HAP-1 (cell line): ENCODE measurements at places on chromosomes 7 and 10.

DNA sequence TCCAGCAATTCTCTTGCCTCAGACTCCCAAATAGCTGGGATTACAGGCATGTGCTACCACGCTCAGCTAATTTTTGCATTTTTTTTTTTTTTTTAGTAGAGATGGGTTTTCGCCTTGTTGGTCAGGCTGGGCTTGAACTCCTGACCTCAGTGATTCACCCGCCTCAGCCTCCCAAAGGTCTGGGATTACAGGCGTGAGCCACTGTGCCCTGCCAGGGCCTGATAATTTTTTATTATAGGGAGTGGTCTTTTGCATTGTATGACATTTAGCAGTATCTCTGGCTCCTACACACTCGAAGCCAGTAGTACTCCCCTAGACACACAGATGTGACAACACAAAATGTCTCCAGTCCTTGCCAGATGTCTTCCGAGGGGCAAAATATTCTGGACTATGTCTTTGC is 124.0 kb downstream of the DKK1 start:
- DNase-seq: no peak

DNA sequence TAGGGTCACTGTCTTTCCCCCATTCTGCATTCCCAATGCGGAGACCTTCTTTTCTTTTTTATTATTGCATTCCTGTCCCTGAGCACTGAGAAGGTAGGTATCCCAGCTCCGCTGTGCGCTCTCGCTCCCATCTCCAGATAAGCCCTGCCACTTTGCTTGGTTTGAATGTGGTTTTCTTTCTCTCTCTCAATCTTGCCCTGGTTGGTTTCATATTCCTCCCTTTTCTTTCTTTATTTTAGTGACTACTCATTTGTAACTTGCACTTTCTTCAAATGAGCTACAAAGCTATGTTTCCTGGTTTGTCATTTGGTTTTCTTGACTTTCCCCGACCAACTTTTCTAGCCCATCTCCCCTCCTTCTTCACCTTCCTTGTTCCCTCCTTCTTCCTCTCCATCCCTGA is 29.0 kb upstream of the HSPB1 start:
- no peak for DNase-seq

GRCh38 chr10:49217645-49218044 is 29.5 kb upstream of the TMEM273 start:
- DNase-seq: no peak

GRCh38 chr10:78770167-78771090 is 298.3 kb upstream of the ZMIZ1 start:
- no peak for DNase-seq

GRCh38 chr10:96960872-96961271 is 128.8 kb downstream of the LCOR start:
- no peak for DNase-seq

GRCh38 chr10:80542652-80543318 is 5.1 kb downstream of the SH2D4B start:
- DNase-seq: no peak

DNA sequence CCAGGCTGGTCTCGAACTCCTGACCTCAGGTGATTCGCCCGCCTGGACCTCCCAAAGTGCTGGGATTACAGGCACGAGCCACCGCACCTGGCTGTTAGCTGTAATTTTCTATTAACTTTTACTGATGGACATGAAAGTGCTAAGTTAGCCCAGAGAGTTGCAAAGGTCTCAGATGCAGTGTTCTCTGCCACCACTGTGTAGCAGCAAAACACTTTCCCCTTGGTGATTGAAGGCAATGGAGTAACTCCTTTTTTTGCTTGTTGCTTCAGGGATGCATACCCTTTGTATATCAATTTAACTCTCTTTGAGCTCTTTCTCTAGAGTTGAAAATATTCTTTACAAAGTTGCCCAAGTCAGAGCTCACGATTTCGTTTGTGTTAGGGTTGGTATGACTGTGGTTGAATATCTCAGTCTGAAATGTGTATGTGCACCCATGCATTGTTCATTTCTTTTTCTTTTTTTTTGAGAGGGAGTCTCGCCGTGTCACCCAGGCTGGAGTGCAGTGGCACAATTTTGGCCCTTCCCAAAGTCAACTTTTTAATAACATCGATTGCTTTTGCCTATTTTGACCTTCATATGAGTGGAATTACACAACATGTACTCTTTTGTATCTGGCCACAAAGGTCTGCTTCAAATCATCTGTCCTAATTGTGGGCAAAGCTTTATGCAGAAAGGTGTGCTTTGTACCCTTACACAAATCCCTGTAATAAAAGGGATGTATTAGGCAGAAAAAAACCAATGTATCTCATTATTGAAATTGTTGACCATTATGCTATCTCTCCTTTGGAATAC is 52.6 kb downstream of the GTF2I start:
- no peak for DNase-seq

- no peak for DNase-seq
These were observed 304.4 kb upstream of the MBL2 start for GRCh38 chr10:53076948-53077347.

DNA sequence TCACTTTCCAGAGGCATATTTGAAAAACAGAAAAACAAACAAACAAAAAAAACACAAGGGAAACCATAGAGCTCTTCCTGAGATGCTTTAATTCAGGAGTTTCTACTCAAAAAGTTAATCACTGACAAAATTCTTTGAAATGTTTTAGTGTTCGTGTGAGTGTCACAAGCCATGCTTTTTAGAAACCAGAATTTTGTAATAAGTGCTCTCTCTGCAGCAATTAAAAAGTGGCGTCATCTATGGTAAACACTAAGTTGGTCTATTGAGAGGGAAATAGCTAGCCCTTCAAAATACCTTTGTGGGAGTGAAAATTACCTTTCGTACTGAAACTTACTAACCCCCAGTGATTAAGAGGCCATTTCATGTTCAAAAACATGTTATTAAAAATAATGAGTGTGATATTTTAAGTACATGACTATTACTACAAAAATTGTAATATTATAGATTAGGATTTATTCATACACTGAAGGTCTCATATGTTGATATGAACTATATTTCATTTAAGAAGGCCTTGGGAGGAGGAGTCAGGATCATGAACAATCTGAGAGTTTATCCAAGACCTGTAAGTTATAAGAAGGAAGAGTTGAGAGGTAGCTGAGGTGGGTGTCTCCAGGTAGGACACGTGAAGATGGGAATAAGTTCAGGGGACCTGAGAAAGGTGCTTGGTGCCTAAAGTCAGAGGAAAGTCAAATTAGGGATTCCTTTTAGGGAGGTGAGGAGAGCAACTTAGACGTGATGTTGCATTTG is 94.6 kb downstream of the PPP1R9A start:
- DNase-seq: no peak

DNA sequence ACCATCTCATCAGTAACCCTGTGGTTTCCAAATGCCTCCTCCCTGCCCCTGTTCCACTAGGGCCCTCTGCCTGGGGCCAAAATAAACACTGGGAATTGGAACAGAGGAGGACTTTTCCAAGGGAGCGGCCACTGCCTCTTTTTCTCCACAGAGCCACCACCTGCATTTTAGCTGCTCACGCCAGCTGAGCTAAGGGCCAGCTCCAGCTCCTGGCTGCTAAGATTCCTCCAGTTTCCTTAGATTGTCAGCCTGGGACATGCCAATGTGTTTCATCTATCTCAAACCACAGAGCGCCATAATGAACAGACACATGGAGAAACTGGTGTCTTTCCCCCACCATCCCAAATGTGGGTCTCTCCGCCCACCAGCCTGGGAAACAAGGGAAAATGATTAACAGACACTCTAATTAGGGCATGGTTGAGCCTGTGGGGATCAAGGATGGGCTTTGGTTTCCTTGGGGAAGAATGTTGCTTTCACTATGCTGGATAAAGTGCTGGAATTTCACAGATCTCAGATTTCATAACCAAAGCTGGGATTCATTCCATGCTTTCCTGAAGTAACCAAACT is 52.2 kb downstream of the ASB13 start:
- no peak for DNase-seq

- DNase-seq: no peak
These were observed 233.3 kb upstream of the MDFIC start for GRCh38 chr7:114688443-114689055.

- no peak for DNase-seq
These were observed 639.7 kb upstream of the AUTS2 start for GRCh38 chr7:68958571-68958970.

DNA sequence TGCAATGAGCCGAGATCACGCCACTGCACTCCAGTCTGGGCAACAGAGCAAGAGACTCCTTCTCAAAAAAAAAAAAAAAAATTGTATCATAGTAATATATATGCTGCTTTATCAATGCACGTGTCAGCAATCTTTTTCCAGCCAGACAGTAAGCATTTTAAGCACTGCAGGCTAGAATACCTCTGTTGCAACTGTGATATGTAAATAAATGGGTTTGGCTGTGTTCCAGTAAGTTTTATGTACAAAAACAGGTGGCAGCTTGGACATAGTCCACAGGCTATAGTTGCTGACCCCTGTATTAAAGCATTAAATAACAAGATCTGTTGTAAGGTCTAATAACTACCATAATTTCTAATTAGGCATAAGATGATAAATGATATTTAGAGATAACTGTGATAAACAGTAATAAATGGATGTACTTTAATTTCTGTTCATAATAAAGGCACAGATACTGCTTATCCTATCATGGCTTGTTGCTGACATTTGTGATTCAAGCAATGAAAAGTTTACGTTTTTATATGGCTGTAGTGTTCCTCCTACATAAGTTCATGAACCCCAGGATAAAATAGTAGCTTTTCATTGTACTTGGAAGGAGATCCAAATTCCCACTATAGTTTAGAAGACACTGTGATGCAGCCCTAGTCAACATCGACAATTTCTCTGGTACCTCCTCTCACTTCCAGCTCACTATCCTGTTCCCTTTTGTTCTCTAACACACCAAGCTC is 161.4 kb downstream of the ELMO1 start:
- no peak for DNase-seq

DNA sequence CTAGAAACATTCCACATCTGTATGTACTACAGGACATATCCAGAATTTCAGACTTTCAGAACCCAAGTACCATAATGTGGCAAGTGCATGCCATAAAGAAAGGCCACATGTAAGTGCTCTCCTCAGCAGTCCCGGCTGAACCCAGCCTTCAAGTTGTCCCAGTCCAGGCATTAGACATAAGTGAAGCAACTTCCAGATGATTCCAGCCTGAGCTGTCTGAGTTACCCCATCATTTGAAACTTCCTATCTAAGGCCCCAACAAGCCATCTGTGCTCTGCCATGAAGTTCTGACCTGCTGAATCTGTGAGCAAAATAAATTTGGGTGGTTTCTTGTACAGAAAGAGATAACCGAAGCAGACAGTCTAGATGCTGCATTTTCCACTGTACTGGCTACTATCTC is 218.8 kb downstream of the IPMK start:
- DNase-seq: no peak

DNA sequence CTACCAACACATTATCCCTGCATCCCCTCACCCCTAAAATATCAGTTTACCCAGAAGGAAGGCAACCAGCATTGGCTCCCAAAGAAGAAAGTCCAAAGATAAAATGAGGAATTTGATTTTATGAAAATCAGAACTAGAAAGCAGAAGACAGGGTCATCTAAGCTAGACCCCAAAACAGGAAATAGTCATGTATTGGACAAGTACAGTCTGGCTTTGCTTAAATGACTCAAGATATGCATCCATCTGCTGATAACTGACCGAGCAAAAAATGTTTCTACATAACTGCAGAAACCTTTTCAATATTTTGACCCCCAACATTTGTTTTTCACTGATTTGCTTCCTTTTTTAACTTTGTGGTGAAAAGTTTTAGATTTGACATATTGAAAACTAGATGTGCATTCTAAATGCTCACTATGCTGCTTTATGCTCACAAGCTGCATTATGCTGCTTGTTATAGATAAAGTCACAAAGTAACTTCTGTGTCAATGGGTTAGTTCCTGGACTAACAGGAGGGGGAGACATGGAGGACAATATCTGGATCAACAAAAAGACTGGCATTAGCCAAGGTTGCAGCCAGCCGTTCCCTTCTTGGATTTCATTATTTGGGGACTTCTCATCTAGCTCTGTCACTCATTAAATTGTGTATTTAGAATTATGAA is 227.0 kb downstream of the INHBA start:
- DNase-seq: no peak

GRCh38 chr7:132336797-132337196 is 239.5 kb downstream of the PLXNA4 start:
- DNase-seq: no peak

- DNase-seq: peak; percentile 9
These were observed 110.4 kb downstream of the PON1 start for GRCh38 chr7:95213809-95214492.

- DNase-seq: no peak
These were observed 226.9 kb downstream of the GLRX3 start for GRCh38 chr10:130363051-130363450.

DNA sequence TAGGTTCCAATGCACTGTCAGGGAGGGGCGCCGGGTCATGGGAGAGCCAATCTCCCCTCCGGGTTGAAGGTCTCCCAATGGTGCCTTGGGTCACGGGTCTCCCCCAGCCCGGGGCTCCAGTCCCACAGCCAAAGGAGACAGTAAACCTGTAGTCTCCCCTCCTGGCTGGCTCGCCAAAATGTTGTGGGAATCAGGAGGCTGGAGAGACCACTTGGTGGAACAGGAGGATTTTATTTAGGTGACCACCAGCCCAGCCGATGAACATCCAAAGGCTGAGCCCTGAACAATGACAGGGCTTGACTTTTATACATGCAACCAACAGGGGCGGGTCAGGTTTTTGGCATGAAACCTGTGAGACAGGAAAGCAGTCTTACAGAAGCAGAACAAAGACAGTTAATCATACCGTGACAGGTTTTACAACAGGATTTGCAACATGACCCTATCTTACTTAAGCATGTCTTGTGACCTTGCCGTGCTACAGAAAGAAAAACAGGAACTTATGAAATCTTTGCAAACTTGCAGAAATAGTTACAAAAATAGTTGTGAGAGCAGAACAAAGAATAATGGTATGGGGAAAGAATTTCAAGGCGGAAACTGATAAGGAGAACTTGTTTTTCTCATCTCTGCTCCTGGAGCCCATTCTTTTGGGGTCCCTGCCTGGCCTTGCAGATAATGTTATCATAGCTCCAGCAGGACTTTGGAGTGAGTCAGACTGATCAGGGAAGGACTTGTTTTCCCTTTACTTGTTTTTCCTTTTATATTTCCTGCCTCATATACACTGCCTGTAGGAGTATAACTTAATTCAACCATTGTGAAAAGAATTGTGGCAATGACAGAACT is 7.1 kb downstream of the ERV3-1 start:
- DNase-seq: no peak

DNA sequence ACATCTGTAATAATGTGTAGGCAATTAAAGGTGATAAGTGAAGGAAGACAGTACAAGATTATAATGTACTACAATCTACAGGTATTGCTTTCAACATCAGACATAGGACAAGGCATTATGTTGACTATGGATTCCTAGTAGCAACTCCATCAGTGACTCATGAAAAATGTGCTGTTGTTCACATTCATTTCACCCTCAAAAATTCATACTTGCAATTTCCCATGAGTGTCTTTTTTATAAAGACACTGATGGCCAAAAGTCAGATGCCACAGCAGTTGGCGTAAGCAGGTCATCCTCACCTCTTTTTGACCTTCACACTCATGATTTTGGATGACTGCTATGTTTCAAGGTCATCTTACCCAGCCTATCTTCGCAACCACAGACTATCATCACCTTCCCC is 100.0 kb upstream of the AMPH start:
- DNase-seq: no peak

GRCh38 chr10:11341283-11341960 is 270.0 kb downstream of the USP6NL start:
- DNase-seq: no peak

- DNase-seq: no peak
These were observed 145.8 kb upstream of the IMMP2L start for GRCh38 chr7:111708072-111708471.
